Sigmoid colon (tissue), 7 donors: ENCODE measurements at places on chromosomes 13 and 19. TPM values are rescaled to one million over a fixed set of nuclear protein-coding genes. Genes with fewer than 3 reads are reported as not detected.

- H3K4me1 ChIP-seq, result peaks cover 92% of the 10 kb centered on the region
- H3K27me3 ChIP-seq, result no peaks in the 10 kb centered on the region
- peak; percentile 90 for DNase-seq
- H3K4me3 ChIP-seq, result peak within 1 kb of the TSS; percentile 43
- H3K27ac ChIP-seq, result peak within 1 kb of the TSS; percentile 99
These were observed at the start of gene SSC5D for GRCh38 chr19:55487924-55488687. TSS of gene SSC5D (plus strand) at chr19:55488436. CDS start at chr19:55488590, 154 bp downstream.

GRCh38 chr19:48290771-48291488, 21.0 kb downstream of the ZNF114 start:
- peak; percentile 90 for DNase-seq
- peak overlapping the region; percentile 41 for H3K27ac ChIP-seq
- peaks cover 13% of the 10 kb centered on the region for H3K4me1 ChIP-seq
- H3K27me3 ChIP-seq, result peaks cover 15% of the 10 kb centered on the region
- H3K4me3 ChIP-seq, result peak overlapping the region; percentile 38

Gene KLK7
- total RNA-seq, result not detected

DNA sequence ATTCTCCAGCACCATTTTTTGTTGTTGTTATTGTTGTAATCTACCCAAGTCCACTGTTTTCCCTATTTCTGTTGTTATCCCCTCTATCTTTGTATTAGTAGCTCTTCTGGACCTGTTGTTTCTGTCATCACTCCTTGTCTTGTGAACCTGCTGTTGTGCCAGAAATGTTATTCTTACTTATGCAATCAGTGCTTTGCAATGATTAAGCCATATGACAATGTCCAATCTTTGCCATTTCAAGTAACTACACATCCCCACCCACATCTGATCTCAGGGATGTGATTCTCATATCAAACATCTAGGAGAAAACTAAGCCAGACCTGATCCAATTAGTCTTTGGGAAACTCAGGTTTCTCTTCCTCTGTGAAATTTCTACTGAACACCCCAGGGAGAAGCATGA, 472.6 kb upstream of the KLHL1 start:
- no peak overlapping the region for H3K4me3 ChIP-seq
- no peaks in the 10 kb centered on the region for H3K36me3 ChIP-seq
- no peaks in the 10 kb centered on the region for H3K27me3 ChIP-seq
- no peak for DNase-seq
- H3K4me1 ChIP-seq, result no peaks in the 10 kb centered on the region
- H3K27ac ChIP-seq, result no peak overlapping the region

GRCh38 chr13:74771964-74772363, 637.8 kb upstream of the KLF12 start:
- no peaks in the 10 kb centered on the region for H3K4me1 ChIP-seq
- H3K36me3 ChIP-seq, result no peaks in the 10 kb centered on the region
- H3K27ac ChIP-seq, result no peak overlapping the region
- H3K27me3 ChIP-seq, result no peaks in the 10 kb centered on the region

Gene NLRP5
- not detected for total RNA-seq

DNA sequence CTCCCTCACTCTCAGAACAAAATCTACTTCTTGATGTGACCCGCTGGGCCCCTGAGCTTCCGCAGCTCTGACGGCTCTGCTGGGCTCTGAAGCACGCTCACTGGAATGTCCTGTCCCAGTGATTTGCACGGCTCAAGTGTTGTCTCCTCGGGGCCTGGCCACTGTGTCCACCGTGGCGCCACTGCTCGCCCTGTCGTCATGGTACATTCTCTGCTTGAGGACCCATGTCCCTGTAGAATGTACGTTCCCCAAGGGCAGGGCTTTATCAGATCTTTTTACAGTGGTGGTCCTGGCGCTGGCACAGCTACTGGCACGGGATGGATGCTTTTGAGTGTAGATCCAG, 12.1 kb downstream of the KLHL26 start:
- peak overlapping the region; percentile 89 for H3K27ac ChIP-seq
- DNase-seq, result no peak
- H3K4me3 ChIP-seq, result peak overlapping the region; percentile 25

Gene APC2
- 2.0 TPM for total RNA-seq

Gene TMEM150B
- 4.1 TPM for total RNA-seq

Gene CGB3
- not detected for total RNA-seq

Gene AMER2
- 2.4 TPM for total RNA-seq

Gene SYCN
- not detected for total RNA-seq

DNA sequence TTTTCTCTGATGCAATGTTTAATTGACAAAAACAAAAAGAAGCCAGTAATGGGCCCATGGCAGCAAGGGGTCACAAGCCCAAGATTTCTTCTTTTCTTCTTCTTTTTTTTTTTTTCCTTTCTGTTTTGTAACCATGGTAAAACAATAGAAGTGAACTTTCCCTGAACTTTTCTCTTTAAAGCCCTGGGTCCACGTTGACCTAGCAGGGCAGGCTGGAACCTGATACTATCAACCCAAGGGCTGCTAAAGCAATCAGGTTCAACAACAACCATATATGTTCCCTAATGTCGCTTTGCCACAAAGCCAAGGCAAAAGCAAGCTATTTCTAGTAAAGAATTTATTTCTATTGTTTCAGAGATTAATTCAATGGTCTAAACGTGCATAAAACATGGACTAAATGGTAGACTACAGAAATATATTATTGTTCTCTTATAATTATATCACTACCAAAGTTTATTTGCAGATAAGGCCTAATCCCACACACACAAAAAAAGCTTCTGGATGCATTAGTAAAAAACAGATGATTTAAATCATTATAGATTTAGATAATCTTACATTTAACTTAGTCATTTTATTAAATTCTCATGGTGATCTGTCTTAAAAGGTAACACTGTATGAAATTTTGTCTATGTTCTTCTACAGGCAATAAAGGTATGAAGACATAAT, 153.9 kb downstream of the DACH1 start:
- H3K27me3 ChIP-seq, result no peaks in the 10 kb centered on the region
- no peaks in the 10 kb centered on the region for H3K4me1 ChIP-seq
- DNase-seq, result no peak
- H3K4me3 ChIP-seq, result no peak overlapping the region

Gene SIGLEC12
- not detected for total RNA-seq

- no peaks in the 10 kb centered on the region for H3K36me3 ChIP-seq
- H3K4me1 ChIP-seq, result peaks cover 31% of the 10 kb centered on the region
- peak overlapping the region; percentile 84 for H3K4me3 ChIP-seq
- H3K27ac ChIP-seq, result peak overlapping the region; percentile 93
These were observed 618 bp downstream of the TMEM38A start for GRCh38 chr19:16661480-16662034.

Gene DACH1
- 1.7 TPM for total RNA-seq

GRCh38 chr19:49691243-49692146, 579 bp downstream of the CPT1C start:
- H3K27ac ChIP-seq, result peak overlapping the region; percentile 58
- no peak for DNase-seq
- peaks cover 24% of the 10 kb centered on the region for H3K4me1 ChIP-seq
- peak overlapping the region; percentile 46 for H3K4me3 ChIP-seq

DNA sequence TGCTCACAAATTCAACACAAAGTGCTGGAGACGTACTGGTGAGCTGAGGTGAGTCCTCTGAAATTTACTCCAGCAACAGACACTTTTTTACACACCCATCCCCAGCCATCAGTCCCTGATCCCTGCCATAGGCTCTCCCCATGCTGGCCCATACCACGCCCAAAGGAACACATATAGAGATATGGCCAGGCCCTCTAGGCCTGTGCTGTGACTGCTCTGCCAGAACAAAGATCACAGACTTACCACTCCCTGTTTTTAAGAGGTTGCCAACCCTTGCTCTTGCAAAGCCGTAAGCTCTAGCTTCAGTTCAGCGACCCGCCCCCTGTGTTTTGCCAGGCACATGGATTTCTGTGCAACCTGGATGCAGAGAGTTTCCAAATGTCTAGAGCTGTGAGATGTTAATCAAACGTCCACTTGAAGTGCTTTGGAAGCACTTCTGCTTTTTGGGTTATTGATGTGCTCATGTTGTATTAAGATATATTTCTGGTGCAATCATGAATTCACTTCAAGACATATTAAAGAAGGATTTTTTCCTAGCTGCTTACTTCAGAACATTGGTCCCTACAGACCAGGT, 59.7 kb downstream of the DLEU7 start:
- no peaks in the 10 kb centered on the region for H3K36me3 ChIP-seq
- H3K4me3 ChIP-seq, result no peak overlapping the region
- H3K27me3 ChIP-seq, result no peaks in the 10 kb centered on the region

Gene PSMD8
- total RNA-seq, result 129 TPM

DNA sequence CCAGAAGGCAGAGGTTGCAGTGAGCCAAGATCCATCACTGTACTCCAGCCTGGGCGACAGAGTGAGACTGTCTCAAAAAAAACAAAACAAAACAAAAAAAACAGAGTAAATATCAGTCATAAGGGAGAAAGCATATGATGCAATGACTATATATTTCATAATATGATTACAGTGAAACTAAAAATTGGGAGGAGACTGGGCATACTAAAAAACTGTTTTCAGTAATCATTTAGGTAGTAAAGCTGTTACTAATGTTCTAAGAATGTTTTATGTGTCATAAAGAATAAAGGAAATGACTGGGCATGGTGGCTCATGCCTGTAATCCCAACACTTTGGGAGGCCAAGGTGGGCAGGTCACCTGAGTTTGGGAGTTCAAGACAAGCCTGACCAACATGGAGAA, 15.9 kb downstream of the ZNF573 start:
- no peaks in the 10 kb centered on the region for H3K4me1 ChIP-seq
- H3K36me3 ChIP-seq, result peaks cover 71% of the 10 kb centered on the region
- DNase-seq, result no peak
- H3K4me3 ChIP-seq, result no peak overlapping the region
- H3K27ac ChIP-seq, result no peak overlapping the region

DNA sequence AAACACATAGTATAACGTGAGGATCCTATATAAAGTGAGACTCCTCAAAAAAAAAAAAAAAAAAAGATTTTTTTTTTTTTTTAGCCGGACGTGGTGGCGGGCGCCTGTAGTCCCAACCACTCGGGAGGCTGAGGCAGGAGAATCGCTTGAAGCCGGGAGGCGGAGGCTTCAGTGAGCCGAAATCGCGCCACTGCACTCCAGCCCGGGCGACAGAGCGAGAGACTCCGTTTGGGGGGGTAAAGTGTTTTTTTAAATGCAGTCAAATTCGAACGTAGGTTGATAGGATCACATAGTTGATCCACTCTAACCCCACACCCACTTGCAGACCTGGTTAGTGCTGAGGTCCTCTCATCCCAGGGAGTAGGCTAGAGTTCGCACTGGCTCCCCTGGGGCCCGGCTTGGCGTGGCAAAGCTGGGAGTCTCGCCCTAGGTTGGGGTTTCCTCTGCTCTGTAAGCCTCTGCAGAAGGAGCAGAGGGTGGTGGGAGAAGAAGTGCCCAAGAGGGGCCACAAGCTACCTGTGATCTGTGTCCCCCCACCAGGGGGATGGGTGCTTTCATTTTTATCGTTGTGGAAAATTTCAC, 6.5 kb downstream of the RNF225 start:
- no peaks in the 10 kb centered on the region for H3K36me3 ChIP-seq
- peaks cover 5% of the 10 kb centered on the region for H3K27me3 ChIP-seq
- peaks cover 18% of the 10 kb centered on the region for H3K4me1 ChIP-seq
- peak; percentile 50 for DNase-seq
- peak overlapping the region; percentile 52 for H3K4me3 ChIP-seq

DNA sequence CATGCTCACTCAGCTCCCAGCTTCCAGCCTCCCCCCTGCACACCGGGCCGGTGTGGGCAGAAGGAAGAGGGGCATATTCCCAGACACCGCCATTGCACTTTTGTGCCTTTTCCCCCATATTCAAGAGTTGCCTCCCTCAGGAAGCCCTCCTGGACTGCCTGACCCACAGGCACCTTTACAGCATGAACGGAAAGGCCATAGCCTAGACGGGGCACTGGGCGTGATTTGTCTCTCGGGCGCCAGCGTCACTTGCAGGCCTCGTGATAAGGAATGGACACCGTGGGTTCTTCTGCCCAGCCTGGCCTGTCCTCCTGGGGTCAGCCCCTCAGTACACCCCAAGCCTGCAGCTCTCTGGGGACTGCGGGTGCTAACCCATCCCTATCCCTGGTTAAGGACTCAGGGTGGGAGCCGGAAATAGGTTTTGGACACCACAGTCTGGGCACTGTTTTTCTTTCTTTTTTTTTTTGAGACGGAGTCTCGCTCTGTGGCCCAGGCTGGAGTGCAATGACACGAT, 933 bp upstream of the UQCR11 start:
- peaks cover 38% of the 10 kb centered on the region for H3K4me1 ChIP-seq
- DNase-seq, result no peak
- H3K36me3 ChIP-seq, result peaks cover 3% of the 10 kb centered on the region
- H3K4me3 ChIP-seq, result peak overlapping the region; percentile 98
- H3K27ac ChIP-seq, result peak overlapping the region; percentile 93

- DNase-seq, result peak; percentile 80
- no peaks in the 10 kb centered on the region for H3K36me3 ChIP-seq
- peak overlapping the region; percentile 97 for H3K27ac ChIP-seq
- H3K4me3 ChIP-seq, result peak overlapping the region; percentile 85
- no peaks in the 10 kb centered on the region for H3K27me3 ChIP-seq
- H3K4me1 ChIP-seq, result no peaks in the 10 kb centered on the region
These were observed 490 bp downstream of the ITPKC start for GRCh38 chr19:40717325-40717879.

DNA sequence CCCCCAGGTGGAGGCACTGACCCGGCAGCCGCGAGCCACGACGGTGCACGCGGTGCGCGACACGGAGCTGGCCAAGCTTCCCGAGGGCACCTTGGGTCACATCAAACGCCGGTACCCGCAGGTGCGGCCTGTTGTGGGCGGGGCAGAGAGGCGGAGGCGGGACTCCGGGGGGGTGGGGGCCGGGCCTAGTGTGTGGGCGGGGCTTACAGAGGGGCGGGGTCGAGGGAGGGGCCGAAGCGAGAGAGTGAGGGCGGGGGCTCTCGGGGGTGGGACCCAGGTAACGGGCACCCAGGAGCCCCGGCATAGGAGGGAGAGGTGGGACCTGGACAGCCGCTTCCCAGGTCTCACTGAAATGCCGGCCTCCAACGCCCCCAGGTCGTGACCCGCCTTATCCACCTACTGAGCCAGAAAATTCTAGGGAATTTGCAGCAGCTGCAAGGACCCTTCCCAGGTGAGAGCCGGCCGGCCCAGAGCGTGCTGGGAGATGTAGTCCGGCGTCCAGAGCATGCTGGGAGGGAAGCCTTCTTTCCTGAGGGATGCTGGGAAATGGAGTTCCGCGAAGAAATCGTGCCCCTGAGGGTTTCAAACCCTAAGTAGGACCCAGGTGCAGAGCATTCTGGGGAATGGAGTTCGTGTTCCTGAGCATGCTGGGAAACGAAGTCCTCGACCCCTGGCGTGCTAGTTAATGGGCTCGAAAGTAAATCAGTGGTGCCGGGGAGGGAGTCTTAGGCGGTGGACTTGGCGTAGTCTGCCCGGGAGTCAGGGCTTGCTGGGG, 15.7 kb downstream of the PNPLA6 start:
- H3K27ac ChIP-seq, result peak overlapping the region; percentile 61
- H3K4me3 ChIP-seq, result peak overlapping the region; percentile 38
- peaks cover 6% of the 10 kb centered on the region for H3K36me3 ChIP-seq
- peaks cover 11% of the 10 kb centered on the region for H3K4me1 ChIP-seq

- no peaks in the 10 kb centered on the region for H3K36me3 ChIP-seq
- H3K27me3 ChIP-seq, result peaks cover 5% of the 10 kb centered on the region
- peak overlapping the region; percentile 51 for H3K4me3 ChIP-seq
- peak; percentile 93 for DNase-seq
These were observed 10.6 kb downstream of the FUT6 start for GRCh38 chr19:5828661-5829566.

Gene N4BP2L2
- 227 TPM for total RNA-seq
